ENCODE measurements at places on chromosomes 1 and 21.
A peak's percentile ranks its signal among the peaks of the same experiment; 100 is the strongest.

- DNase-seq, result no peak
These were observed 24.0 kb downstream of the NADK start for GRCh38 chr1:1754051-1754815.

GRCh38 chr1:182084487-182085316, 23.2 kb upstream of the ZNF648 start:
- DNase-seq, result peak; percentile 75

GRCh38 chr1:82721702-82722101, 921.0 kb downstream of the ADGRL2 start:
- DNase-seq, result no peak

DNA sequence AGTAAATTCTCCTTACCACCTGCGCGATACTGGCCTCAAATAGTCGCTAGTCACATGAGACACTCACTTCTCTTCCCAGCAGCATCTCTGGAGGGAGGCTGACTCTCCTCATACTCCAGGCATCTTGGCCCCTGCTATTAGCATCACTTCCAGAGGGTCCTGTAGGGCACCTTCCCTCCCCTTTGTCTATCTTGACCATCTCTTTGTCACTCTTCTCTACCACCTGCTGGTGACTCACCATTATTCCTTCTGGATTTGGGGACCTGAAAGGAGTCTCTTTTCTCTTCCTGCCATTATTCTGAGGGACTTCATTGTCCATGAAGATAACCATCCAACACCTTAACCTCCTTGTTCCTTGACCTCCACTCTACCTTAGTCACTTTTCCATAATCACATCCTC, 31.7 kb upstream of the GPR37L1 start:
- no peak for DNase-seq

- DNase-seq, result no peak
These were observed 480.2 kb upstream of the DEPDC1 start for GRCh38 chr1:68976916-68977610.

DNA sequence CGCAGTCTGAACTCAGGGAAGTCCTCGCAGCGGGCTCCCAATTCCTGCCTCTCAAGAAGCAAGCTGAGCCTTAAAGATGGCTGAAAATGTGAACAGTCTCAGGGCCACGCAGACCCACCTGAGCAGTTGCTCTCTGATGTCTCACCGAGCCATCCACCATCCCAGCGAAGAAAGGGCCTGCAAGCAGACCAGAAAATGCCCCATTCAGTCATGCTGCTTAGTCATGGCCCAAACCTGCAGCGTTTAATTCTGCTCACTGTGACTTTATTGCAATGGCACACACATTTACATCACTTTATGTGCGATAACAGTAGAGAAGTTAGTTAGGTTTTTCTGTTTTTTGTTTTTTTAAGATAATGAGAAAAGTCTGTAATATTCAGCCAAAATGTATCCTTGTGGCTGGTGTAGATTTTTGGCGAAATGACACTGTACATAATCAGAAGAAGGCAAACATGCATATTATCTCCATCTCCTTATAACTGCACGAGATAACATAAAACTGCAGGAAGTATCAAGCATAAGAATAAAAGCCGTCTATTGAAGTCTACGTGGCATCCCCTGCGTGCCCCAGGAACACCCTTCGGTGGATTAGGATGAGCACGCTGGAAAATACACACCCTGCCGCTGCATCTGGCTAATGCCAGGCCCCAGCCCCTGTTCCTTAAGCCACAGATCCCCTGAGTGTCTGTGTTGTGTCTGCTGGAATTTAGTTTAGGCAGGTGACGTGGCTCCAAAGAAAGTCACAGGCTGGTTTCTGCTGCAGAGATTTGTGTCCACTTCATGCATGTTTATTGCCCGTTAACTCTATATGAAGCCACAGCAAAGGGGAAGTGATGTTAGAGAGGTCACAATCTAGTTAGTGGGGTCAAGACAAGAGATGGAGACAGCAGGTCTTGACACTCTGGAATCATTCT, 119.8 kb upstream of the IRF2BP2 start:
- no peak for DNase-seq

DNA sequence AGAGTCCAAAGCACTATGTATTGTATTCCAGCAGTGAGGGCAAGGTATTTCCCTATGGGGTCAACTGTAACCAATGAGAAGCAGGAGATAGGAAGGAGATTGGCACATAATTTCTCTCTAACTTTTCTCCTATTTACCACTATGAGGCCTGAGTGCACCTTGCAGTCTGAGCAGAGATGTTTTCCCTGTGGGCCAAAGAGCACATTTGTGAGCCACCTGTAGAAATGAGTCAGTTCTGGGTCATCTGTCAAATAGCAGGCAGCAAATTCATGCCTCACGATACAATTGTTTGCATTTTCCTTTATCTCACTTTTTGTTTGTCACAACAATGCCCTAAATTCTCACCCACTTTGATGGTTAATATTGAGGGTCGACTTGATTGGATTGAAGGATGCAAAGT, 547.2 kb upstream of the NCAM2 start:
- peak; percentile 52 for DNase-seq

- no peak for DNase-seq
These were observed 4.0 kb upstream of the ETV3 start for GRCh38 chr1:157142201-157142600.

GRCh38 chr1:23356471-23357137, 12.5 kb upstream of the HNRNPR start:
- no peak for DNase-seq

GRCh38 chr1:228344631-228345072, 62.0 kb downstream of the TRIM11 start:
- DNase-seq, result no peak

DNA sequence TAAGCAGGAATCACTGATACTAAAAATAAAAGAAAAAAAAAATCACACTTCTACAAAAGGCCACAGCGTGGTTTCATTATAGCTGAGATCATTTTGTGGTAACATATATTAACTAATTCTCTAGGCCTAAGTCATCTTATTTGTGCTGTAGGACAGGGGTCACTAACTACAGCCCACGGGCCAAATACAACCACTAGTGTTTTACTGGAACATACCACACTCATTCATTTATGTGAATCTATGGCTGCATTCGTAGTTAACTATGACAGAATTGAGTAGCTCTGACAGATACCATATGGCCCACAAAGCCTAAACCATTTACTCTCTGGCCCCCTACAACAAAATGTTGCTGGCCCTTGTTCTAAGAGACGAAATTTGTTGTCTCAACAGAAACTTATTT, 224.4 kb downstream of the VAV3 start:
- DNase-seq, result no peak

DNA sequence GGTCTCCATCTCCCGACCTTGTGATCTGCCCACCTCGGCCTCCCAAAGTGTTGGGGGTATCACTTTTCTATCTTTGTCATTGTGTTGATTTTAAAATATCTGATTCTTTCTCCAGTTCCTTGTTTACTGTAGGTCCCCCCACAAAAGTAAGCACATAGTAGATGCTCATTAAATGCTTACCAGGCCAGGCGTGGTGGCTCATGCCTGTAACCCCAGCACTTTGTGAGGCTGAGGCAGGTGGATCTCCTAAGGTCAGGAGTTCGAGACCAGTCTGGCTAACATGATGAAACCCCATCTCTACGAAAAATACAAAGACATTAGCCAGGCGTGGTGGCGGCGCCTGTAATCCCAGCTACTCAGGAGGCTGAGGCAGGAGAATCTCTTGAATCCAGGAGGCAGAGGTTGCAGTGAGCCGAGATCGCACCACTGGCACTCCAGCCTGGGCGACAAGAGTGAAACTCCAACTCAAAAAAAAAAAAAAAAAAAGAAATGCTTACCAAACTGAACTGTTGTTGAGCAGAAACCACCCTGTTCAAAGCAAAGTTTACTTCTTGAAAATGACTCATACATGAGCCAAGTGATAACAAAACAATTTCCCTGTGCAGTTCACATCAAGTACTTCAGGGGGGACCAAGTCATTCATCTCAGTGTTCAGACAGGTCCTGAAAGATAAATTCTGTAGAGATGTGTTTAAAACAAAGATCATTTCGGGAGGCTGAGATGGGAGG, 24.3 kb upstream of the NID1 start:
- peak; percentile 59 for DNase-seq

- DNase-seq, result no peak
These were observed 37.5 kb downstream of the CAMTA1 start for GRCh38 chr1:6822530-6823359.

GRCh38 chr1:42949312-42950115, 9.2 kb downstream of the SLC2A1 start:
- no peak for DNase-seq

DNA sequence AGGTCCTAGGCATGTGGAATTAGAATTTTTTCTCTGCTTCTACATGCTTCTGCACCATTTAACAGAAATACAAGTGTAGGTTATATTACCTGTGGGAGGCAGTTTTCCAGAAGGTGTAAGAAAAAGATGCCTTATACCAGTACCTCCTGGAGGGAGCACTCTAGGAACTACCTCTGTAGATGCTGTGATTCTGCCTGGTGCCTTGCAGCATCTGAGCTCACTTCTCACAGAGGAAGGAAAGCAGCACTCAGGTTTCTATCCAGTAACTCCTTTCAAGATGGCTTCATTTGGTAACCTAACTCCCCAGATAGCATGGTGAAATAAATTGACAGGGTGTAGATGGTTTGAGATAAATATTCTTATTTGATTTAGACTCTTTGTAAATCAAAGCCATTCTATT, 50.3 kb downstream of the GIPC2 start:
- DNase-seq, result peak; percentile 46

DNA sequence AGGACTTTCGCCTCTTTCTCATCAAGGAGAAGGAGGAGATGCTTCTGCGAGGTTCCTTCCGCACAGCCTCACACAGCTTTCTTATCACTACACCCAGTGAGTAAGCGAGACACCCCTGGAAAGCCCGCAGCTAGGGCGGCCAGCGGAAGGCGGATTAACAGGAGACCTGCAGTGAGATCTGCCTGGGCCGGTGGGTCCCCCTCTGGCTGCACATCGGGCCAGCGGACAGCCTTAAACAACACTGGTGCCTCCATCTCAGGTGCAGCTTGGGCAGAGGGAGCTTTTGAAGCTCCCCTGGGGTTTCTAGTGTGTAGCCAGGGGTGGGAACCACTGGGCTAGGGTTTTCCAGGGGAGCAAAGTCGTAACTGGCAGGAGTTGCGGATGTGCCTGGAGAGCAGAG, 17.5 kb upstream of the MTARC1 start:
- no peak for DNase-seq

DNA sequence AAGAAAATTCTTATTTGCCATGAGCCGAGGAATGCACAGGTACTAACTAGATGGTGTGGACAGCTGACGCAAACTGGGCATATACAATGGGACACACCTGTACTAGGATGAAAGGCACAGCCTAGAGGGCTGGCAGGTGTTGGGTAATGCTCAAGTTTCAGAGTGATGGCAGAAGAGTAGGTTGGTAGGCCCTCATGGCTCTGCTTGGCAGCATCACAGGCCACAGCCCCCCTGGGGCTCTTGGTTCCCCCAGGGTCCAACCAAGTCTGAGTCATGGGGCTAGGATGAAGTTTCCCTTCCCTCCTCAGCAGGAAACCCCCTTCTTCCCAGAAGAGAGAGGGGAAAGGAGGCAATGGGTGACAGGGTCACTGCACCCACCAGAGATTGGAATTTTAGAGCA, 35.2 kb downstream of the SPEN start:
- DNase-seq, result peak; percentile 31

DNA sequence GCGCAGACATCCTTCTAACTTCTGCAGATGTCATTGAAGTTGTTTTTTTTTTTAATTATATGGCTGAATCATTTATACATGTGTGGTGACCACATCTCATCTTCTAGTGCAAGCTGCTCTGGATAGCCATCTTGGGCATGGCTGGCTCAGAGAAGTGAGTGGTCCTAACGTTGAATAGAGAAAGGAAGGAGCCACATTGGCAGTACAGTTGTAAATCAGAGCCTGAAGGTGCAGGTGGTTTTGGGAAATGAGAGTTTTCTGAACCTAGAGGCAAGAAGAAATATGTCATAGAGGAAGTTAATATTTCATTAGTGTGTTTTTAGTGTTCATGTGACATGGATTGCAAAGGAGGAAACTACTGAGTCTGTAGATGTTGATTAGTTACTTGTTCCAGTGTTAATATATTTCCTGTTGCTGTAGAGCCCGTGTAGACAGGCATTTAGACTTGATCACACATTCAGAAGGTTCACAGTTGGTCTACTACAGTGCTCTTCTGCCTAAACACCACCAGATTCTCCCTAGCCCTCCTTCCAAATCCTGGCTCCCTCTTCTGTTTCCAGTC, 163.7 kb downstream of the ROR1 start:
- DNase-seq, result no peak

DNA sequence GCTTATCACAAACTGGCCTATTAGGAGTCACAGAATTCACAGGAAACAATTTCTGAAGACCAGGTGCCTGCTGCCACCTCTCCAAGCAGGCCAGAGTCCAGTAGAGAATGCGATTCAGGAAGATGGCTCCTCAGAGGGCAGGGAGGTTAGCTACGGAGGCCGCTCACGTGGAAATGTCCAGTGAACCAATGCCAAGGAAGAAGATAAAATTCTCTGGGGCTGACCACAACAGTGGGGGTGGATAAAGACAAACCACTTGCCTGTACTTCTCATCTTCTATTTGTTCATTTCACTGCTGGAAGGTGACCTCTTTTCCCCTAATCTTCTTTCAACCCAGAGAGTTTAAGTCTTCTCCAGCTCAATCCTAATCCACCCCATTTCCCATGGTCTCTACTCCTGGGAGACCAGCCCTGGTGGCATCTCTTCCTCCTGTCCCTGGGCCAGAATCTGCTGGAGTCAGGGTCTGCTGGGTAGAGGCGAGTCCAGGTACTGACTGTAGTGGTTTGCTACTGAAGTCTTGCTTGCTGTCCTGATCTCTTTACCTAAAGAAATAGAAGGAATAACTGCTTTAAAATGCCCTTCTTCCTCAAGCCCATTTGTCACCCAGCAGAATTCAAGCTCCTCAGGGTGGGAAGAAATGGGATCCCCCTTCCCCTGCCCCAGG, 3.2 kb downstream of the PSRC1 start:
- no peak for DNase-seq

DNA sequence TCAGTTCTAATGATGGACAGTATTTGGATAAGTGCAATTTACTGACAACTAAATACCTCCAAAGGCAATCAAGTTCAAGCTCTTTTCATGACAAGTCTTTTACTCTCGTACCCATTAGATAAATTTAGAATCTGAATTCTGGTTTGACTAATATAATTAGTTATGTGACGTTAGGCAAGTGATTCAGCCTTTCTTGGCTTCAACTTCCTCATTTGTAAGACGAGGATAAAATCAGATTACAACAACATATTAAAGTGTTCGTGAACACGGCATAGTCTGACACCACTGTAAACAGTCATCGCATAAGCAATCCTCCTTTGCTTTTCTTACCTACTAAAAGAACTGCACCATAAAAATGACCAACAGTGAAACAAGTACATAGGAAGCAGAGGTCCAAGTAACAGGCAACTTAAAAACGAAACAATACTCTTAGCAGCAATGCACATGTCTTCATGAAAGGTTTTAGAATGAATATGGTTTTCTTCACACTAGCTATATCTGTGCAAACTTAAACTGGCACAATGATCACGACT, 25.7 kb downstream of the COA6 start:
- DNase-seq, result peak; percentile 68

All from fibroblast of mammary gland (primary cell).